ENCODE measurements at places on chromosomes 6 and 20.

DNA sequence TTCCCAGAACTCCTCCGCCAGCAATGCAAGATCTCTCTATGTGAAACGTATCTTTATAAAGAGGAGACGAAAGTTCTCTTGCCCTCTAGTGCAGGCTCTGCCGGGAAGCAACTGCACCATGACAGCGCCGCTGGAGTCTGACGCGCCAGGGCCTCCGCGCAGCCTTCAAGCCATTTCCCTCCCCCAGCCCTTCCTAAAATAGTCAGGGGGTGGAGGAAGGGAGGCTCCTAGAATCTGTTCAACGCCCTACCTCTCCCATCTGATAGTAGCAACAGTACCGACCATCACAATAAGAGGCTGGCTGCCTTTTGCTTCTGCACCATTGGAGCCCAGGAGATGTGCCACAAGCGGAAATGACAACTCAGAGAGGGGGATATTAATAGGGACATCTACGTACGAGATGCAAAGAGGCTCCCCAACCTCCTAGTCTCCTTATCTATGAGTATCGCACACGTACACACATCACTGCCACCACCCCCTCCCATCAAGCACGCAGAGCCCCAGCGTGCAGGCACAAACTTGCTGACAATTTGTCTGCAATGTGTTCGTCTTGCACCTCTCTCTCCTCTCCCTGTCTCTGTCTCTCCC lies 1.0 kb downstream of the SYNE1 start:
- no peak for DNase-seq

DNA sequence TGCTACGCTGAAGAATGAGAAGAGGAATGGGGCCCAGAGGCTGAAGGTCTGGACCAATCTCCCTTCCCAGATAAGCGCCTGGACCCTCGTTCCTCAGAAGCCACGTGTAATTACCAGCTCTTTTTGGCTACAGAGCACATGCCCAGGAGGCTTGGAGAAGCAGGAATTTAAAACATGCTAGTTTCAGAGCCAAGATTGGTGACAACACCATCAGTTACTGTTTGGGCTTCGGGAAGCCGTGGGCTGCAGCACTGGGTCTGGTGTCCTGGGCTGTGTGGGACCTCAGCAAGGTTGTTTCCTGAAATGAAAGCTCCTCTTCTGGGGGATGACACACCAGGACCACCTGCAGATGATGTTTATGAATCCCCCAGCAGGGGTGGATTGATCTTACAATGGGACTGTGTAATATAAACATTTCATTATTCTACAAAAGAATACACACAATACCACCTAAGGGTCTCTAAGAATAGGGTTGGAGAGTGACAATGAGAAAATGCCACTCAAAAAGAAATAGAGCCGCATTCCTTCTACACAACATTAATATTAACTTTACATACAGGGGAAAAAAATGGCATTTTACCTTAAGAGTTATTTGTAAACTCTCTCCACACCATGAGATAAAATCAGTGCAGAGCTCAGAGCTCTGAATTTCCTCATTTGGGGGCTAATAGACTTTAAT lies 207.8 kb upstream of the FOXQ1 start:
- no peak for DNase-seq

GRCh38 chr6:151284548-151285017 lies 44.8 kb downstream of the AKAP12 start:
- no peak for DNase-seq

DNA sequence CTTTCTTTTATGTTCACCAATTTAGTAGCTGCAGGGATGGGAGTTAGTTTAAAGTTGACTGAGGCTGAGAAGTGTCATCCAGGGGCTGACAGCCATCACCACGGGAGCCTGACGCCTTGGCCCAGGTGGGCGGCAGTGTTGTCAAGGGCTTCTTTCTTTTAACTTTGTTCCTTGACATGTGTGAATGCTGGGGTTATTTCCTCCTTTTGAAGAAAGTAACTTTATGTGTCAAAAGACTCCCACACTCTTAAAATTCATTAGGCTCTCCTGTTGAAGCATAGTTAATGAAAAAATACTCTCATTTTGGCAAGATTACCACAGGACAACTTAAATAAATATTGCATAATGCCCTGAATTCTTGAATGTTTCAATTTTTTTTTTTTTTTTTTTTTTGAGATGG lies 50.0 kb downstream of the SASH1 start:
- no peak for DNase-seq

- no peak for DNase-seq
Measured at GRCh38 chr20:17783671-17784070, 83.9 kb downstream of the BANF2 start.

GRCh38 chr6:41298785-41299502 lies 12.5 kb upstream of the TREM1 start:
- no peak for DNase-seq

- no peak for DNase-seq
Measured at GRCh38 chr6:128172081-128172480, 271.2 kb upstream of the THEMIS start.

GRCh38 chr6:108156938-108157233 lies 8.9 kb upstream of the NR2E1 start:
- DNase-seq, result no peak

DNA sequence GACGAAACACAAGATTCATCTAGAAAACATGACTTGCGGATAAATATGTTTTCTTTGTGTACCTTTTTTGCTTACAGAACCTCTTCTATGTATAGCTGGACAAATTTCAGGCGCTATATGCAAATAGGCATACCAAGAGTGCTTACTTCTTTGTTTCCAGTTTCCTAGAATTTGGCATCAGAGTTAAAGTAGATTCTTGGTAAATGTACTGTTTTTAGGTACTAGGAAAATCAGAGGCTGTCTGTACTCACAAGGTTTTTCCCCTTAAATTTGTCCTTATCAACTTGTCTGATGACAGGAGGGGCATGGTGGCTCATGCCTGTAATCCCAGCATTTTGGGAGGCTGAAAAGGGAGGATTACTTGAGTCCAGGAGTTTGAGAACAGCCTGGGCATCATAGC lies 124.9 kb upstream of the TMEM170B start:
- no peak for DNase-seq

DNA sequence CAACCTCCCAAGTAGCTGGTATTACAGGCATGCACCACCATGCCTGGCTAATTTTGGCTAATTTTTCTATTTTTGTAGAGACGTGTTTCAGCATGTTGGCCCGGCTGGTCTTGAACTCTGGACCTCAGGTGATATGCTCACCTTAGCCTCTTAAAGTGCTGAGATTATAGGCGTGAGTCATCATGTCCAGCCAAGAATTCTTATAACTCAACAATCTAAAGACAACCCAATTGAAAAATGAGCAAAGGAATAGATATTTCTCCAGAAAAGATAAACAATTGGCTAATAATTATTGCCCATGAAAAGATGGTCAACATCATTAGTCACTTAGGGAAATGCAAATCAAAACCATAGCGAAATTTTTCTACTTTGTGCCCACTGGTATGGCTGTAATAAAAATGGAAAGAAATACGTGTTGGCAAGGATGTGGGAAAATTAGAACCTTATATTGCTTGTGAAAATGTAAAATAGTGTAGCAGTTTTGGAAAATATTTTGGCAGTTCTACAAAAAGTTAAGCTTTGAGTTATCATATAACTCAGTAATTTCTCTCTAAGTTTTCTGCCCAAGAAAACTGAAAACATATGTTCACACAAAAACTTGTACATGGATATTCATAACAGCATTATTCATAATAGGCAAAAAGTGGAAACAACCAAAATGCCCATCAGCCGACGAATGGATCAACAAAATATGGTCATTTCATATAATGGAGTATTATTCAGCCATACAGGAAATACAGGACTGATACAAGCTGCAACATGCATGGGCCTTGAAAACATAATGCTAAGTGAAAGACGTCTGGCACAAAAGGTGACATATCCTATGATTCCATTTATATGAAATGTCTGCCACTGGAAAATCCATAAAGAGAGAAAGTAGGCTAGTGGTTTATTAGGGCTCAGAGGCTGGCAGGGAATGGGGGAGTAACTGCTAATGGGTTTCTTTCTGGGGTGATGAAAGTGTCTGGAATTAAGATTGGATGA lies 87.8 kb downstream of the UTRN start:
- DNase-seq, result no peak

GRCh38 chr6:57252975-57253374 lies 30.9 kb upstream of the RAB23 start:
- no peak for DNase-seq

- no peak for DNase-seq
Measured at GRCh38 chr20:21682521-21682954, 22.9 kb upstream of the PAX1 start.

DNA sequence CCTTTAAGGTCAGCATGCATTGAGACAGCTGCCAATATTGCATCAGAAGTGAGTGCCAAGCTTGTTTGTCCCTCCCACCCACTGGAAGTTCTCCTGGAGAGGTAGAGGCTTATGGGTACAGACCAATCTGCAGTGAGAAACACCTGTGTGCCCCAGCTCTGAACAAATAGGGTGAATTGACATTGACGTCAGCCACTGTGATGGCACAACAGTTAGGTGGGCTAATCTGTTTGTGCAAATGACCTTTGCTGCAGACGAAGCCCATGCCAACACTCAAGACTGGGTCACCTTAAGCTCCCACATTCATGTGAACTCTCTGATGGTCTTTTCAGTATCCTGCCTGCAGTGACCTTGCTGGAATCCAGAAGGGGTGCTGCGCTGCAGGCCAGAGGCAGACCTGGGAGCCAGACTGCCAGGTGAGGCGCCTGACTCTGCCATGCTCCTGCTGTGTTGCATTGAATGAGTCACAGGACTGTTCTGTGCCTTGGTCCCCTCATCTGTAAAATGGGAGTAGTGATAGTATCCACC lies 99.9 kb downstream of the ALDH8A1 start:
- no peak for DNase-seq

GRCh38 chr6:36245572-36246061 lies 24.2 kb upstream of the PNPLA1 start:
- DNase-seq, result no peak

- no peak for DNase-seq
Measured at GRCh38 chr6:16183187-16183664, 54.3 kb downstream of the MYLIP start.

GRCh38 chr20:17202030-17202429 lies 24.8 kb upstream of the PCSK2 start:
- no peak for DNase-seq

- no peak for DNase-seq
Measured at GRCh38 chr20:21393166-21393565, 4.2 kb downstream of the NKX2-4 start.

DNA sequence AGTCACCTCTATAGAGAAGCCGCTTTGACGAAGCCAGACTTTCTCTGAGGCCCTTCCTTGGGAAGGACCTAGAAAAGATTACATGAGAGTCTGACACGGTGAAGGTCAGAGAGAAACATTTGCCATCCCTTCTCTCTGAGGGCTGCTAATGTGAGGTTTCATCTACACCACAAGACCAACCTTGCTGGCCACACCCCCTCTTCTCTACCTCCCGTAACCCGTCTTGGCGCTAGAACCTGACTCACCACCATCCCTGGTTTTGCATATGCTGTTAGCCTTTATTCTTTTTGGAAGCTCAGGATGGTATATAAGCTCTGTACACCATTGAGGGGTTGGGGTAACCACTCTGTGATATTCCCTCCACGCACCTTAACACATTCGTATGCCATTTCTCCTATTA lies 63.6 kb downstream of the FOXF2 start:
- DNase-seq, result no peak

GRCh38 chr20:61287583-61288275 lies 35.7 kb downstream of the CDH4 start:
- no peak for DNase-seq

GRCh38 chr20:8756410-8756809 lies 312.5 kb upstream of the PLCB4 start:
- no peak for DNase-seq

GRCh38 chr6:121627761-121628160 lies 192.3 kb downstream of the GJA1 start:
- no peak for DNase-seq

GRCh38 chr20:44643596-44644229 lies 7.8 kb downstream of the ADA start:
- DNase-seq, result peak; percentile 40

GRCh38 chr6:37993596-37993995 lies 174.1 kb downstream of the ZFAND3 start:
- DNase-seq, result no peak

- no peak for DNase-seq
Measured at GRCh38 chr6:152499931-152500330, 137.2 kb downstream of the SYNE1 start.

GRCh38 chr6:131182991-131183425 lies 47.7 kb downstream of the AKAP7 start:
- no peak for DNase-seq

DNA sequence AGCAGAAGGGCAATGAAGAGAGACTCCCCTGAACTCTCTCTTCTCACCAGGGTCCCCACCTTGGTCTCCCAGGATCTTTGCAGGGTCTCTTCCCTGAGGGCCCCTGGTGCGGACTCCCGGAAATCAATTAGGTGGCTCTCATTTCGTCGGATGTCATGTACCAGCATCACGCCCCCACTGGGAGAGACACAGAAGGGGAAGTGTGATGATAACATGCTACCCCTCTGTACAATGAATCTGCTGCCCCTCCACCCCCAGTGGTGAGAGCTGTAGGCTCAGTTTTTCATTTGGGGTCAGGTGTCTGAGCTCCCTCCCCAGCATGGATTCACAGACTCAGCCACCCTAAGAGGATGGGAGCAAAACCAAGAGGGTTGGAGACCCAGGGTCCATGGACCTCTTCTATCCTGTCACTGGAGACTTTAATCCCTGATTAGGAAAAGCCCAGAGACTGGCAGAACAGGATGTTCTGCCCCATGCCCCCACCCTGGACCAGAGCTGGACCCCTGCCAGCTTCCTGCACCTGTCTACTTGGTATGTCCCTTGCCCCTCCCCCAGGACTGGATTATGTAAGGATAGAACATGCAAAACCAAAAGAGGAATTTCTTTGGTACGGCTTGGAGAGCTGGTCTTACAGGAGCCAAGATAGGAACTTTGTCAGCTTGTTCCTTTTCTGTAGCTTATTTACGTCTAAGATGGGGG lies 11.1 kb downstream of the GGT7 start:
- no peak for DNase-seq

DNA sequence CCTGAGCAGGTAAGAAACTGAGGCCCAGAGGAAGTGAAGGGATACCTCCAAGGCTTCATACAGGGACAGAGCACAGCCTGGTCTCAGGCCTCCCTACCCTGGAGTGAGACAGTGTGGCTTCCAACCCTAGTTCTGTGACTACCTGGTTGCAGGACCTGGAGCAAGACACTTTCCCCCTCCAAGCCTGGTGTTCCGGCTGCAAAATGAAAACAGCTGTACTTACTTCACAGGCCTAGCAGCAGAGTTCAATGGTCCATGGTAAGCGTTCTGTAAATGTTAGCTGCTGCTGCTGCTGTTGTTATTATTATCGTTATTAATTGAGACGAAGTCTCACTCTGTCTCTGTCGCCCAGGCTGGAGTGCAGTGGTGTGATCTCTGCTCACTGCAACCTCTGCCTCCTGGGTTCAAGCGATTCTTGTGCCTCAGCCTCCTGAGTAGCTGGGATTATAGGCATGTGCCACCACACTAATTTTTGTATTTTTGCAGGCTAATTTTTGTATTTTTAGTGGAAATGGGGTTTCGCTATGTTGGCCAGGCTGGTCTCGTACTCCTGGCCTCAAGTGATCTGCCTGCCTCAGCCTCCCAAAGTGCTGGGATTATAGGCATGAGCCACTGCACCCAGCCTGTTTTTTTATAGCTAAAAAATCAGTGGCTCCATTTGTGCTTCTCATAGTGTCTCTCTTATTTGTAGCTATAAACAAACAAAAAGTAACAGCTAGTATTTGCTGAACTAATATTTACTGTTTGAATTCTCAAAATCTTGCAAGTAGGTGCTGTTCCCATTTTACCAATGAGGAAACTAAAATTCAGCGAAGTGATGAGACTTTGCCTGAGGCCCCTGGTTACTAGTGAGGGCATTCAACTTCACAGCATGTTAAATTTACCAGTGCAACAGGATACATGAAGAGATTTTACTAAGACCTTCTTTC lies 41.9 kb downstream of the COX4I2 start:
- DNase-seq, result no peak

All from stimulated activated CD4-positive, alpha-beta T cell treated with anti-CD3 and anti-CD28 coated beads, Interleukin-2, amount 100 ng/mL, for 24 hours (primary cell).